ENCODE measurements at places on chromosomes 12 and 14.

GRCh38 chr14:102486513-102487203, 22.9 kb downstream of the ANKRD9 start:
- no peak for DNase-seq

GRCh38 chr12:22874151-22874550, 249.2 kb downstream of the ETNK1 start:
- no peak for DNase-seq

- no peak for DNase-seq
Measured at GRCh38 chr12:96242597-96242996, 48.4 kb downstream of the ELK3 start.

DNA sequence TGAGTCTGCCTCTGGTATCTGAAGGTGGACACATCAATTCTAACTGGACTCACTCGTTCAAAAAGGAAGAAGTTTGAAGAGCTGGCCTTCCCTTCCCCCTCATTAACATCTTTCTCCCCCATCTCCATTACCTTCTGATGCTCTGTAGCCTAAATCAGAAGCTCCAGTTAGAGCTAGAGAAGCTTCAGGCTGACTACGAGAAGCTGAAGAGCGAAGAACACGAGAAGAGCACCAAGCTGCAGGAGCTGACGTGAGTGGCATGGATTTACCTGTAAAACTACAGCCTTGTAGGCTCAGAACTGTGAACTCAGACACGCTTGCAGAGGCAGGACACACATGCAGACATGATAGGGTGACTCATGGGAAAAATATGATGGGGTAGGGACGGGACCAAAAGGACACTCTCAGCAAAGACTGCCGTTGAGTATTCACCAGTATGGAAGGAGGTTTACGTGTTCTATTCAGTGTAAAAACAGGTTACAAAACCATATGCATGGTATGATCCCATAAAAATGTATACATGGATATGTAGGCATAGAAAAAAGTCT, 14.3 kb upstream of the PIP4K2C start:
- DNase-seq, result no peak

DNA sequence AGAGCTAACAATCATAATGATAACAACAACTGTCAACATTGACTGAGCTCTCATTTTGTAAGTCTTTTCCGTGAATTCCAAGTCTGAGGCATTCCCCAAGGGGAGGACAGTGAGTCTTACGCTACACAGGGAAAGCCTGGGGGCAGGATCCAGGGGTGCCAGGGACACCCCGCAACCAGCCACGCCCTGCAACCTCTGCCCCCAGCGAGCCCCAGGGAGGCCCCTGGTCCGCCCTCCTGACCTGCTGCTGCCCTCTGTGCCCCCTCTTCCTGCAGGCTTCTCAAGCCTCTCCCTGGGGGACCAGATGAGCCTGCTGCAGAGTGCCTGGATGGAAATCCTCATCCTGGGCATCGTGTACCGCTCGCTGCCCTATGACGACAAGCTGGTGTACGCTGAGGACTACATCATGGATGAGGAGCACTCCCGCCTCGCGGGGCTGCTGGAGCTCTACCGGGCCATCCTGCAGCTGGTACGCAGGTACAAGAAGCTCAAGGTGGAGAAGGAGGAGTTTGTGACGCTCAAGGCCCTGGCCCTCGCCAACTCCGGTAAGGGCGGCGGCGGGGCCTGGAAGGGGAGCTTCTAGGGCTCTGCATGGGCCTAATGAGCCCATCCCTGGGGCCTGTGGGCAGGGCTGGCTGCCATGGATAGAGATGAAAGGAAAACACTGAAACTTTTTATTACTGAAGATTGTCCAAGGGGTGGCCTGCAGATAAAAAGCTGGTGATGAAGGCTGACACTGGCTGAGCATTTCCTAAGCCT, 115.4 kb downstream of the ESRRB start:
- no peak for DNase-seq

DNA sequence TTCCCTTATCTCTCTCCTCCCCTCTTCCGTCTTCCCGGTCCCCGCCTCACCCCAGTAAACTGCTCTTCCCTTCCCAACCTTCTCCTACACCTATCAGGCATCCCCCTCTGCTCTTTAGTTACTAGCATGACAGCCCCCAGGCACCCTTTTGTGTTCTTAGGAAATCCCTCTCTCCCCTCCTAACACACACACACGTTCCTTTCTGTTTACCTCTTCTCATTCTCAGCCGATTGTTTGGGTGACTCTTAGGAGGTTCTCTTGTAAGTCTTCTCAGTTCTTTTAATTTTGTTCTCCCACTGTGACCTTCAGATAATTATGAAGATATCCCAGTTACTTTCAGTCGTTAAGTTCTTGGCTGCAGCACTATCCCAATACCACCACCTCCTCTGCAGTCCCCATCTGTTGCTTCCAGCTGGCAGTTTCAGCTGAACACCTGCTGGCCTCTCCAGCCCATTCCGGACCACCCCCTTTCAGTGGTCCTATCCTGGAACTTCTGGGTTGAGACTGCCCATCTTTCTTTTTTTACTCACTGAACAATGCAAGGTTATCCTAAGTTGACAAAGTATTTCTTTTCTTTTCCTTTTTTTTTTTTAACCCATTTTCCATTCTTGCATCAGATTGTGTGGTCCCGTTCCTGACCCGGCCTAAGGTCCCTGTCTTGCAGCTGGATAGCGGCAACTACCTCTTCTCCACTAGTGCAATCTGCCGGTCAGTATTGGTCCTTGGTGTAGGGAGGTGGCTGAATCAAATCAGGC, 711 bp downstream of the MARS1 start:
- no peak for DNase-seq

- DNase-seq, result no peak
Measured at GRCh38 chr12:94551810-94552209, 92.1 kb upstream of the CEP83 start.

DNA sequence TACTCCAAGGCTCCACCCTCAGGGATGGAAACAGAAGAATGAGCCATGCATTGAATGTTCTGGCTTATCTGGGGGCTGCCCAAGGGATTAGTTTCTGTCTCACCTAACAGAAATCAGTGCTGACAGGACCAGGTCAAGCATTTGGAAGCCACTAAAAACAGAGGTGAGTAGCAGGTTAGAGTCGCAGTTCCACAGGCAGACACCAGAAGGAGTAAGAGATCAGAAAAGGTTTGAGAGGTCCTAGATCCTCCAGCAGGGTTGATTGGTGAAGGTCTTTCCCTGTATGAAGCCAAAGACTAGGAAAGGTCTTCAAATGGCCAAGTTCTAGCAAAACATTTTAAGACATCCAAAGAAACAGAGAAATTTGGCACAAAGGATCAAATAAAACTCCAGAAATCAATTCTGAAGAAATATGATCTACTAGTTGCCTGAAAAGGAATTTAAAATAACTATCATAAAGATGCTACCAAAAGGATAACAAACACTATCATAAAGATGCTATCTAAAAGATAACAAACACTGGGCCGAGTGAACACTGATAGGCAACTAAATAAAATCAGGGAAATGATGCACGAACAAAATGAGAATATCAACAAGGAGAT, 19.5 kb upstream of the TTC9 start:
- no peak for DNase-seq

GRCh38 chr12:48005001-48005749, 899 bp upstream of the COL2A1 start:
- no peak for DNase-seq

DNA sequence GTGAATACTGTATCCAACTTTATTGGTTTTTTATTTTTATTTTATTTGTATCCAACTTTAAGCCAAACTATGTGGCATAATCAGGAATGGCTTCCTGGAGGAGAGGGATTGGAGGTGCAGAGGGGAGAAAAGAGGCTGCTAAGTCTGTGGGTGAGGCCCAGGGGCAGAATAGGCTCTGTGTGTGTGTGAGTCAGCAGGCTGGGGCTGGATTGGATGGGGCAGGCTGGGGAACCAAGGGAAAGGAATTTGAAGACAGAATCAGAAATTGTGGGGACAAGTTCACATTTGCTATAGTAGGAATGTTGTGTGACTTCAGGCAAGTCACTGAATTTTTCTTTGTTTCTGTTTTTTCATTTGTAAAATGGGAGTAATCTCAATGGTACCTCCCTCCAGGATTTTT, 12.8 kb upstream of the RILPL1 start:
- no peak for DNase-seq

DNA sequence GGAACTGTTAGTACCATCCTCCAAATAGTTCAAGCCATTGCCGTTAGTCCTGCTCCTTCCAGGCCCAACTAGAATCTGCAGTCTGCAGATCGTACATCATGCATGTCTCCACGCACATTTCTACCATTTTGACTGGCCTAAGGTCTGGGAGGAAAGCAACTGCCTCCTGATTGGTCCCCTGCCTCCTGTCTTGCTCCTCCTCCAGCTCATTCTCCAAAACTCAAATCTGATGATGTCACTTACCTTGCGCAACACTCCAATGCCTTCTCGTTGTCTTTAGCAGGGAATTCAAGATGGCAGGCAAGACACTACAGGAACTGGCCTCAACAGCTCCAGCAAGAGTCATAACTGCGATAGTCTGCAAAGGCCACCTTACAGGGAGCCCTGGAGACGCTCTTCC, 9.7 kb upstream of the HCAR1 start:
- DNase-seq, result no peak

DNA sequence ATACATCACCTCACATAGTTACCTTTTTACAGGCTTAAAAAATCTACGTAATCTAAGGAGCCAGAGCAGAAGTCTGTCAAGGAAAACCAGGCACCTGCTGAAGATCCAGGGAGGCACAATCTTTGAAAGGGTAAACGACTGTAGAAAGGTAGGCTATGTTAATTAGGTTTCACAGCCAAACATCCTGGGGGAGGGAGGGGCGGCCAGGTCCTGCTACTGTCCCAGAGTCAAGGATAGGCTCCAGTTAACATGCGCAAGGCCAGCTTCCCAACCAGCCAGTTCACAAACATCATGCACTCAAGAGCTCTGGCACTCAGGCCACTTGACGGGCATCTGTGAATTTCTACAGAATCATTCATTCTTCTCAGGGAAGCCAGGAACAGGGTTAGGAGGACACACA, 22.9 kb downstream of the NIN start:
- DNase-seq, result no peak

DNA sequence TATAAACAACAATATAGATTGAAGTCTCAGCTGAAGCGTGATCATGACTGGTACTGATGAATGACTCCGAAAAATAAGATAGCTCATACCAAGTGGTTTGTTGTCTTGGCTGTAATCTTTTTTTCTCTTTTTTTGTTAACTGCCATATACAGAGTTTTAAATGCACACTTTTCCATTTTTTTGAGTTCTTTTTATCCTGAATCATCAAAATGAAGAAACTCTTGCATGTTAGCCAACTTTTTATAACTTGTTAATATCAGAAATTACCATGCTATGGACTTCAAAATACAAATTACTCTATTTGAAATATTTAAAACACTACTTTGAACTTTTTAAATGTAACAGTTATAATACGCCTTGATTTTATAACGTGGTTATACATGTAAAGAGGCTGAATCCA, 10.1 kb upstream of the KCNMB4 start:
- DNase-seq, result no peak

DNA sequence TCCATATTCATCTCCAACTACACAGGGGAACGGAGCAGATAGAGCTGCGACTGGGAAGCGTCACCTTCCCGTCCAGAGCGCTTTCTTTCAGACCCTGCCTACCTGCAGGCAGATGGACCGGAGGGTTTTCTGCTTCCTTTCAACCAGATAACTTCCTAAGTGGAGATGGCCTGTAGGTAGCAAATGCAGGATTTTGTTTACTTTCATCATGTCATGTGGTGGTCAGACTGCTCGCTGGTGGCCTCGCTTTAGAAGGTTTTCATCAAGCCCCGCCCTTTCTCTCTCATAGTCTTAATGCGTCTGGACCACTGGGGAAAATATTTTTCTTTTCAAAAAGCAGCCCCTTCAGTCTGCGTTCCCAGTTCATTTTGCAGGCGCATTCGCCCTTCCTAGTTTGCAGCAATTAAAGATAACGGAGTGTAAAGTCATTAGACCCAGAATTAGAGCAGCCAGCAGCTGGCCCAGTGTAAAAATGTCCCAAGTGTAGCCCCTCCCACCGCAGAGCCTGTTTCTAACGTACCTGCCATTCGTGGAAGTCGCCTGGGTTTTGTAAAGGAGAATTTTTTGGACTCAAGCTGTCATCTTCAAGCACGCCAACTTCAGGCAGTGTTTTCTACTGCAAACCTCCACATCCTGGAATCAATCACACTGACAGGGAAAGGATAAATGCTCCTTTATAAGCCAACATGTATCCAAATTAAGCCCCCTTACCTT, 68.9 kb downstream of the TESC start:
- DNase-seq, result no peak

DNA sequence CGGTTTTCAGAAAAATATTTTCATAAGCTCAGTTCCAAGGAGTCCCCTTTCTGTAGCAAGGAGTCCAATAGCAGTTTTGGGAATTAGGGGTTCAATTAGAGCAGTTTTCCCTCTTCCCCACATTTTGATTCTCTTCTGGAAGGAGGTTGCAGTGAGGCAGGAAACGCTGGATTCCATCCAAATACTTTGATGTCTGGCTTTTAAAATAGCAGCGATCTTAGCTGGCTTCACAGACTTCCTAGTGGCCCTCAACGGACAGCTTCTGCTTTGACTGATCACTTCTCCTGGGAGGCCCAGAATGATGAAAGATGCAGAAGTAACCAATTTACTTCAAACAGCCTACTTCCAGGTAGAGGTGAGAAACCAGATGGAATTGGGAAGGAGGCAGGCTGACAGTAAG, 63.1 kb downstream of the C12orf75 start:
- DNase-seq, result no peak
